ENCODE measurements at places on chromosomes 3 and 15.

- peaks cover 6% of the 10 kb centered on the region for H3K4me1 ChIP-seq
- no peak overlapping the region for H3K4me3 ChIP-seq
- H3K27ac ChIP-seq: peak overlapping the region; percentile 85
- DNase-seq: peak; percentile 69
Observed at GRCh38 chr3:101803173-101803782, 24.3 kb downstream of the NXPE3 start.

DNA sequence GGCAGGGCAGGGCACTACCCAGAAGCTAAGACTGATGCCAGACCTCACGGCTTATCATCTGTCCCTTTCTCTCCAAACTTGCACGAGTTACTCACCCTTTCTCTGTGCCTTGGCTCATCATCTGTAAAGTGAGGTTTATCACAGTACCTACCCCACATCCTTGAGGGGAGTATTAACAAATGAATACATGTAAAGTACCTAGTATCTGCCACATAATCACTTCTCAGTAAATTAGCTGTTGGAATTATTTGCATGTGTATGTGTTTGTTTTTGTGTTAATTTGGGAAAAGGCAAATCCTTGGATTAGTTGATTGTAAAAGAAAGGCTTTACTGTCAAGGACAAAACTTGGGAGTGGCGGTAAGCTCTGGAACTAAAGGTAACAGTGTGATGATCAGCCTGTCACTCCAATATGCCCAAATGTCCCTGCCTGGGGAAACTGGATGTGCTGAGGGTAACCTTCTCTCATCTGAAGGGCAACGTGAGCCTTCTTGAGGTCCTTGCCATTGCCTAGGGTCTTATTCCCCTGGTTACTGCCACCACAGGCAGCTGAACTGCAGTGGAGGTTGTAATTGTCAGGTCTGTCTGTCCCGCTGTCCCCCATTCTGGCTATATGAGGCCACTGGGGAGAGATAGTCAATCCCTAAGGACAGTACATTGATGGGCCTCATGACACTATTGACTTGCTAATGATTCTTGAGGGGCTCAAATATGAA, 269.4 kb downstream of the CLSTN2 start:
- DNase-seq: no peak
- H3K36me3 ChIP-seq: no peaks in the 10 kb centered on the region
- H3K4me1 ChIP-seq: no peaks in the 10 kb centered on the region
- H3K27me3 ChIP-seq: no peaks in the 10 kb centered on the region
- no peak overlapping the region for H3K4me3 ChIP-seq
- no peak overlapping the region for H3K27ac ChIP-seq

DNA sequence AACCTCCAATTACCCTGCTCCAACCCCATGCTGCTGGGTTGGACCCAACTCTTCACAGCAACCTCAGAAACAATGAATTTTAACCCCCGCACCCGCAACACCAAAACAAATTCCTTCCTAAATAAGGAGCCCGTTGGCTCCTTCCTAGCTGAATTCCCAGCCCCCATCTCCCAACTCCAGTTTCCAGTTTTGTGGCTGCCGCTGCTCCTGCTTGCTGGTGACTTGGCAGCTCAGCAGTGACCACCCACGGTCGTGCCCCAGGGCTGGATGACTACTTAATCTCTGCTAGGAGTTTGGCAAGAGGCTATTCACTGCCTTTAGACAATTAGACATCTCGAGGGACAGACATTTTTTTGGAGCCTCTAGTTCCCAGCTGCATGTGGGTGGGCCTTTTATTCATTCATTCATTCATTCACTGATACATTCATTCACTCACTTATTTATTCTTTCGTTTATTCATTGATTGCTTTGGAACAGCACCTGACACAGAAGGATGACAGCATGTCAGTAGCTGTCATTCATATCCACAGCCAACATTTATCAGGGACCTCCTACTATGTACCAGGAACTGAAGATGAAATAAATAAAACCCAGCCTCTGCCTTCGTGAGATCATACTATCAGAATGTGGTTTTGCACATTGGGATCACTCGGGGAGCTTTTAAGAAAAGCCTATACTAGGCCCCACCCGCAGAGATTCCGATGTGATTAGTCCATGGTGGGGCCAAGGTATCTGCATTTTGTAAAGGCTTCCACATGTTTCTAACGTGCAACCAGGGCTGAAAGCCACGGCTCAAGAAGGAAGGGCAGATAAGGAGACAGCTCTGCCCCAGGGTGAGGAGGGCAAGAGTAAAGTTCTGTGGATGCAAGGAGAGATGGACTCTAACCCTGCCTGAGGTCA, 256.5 kb downstream of the SHQ1 start:
- no peak overlapping the region for H3K27ac ChIP-seq
- H3K4me3 ChIP-seq: no peak overlapping the region
- H3K4me1 ChIP-seq: no peaks in the 10 kb centered on the region
- no peak for DNase-seq

DNA sequence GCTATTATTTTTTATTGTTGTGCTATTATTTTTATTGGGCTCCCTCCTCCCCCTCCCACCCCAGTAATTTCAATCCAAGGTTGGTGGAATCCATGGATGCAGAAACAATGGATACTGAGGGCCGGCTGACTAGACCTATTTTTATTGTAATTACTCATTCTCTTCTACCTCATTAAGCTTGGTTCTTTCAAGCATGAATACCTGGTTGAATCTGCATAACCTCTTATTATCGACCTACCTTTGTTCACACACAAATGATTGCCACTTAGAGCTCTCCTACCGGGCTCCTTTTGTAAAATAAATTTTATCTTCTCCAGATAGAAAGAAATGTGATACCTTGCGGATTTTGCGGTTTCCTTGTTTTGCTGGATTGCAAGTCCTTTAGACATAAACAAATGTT, 31.6 kb downstream of the BTD start:
- DNase-seq: no peak
- H3K27me3 ChIP-seq: no peaks in the 10 kb centered on the region
- peaks cover 51% of the 10 kb centered on the region for H3K4me1 ChIP-seq

DNA sequence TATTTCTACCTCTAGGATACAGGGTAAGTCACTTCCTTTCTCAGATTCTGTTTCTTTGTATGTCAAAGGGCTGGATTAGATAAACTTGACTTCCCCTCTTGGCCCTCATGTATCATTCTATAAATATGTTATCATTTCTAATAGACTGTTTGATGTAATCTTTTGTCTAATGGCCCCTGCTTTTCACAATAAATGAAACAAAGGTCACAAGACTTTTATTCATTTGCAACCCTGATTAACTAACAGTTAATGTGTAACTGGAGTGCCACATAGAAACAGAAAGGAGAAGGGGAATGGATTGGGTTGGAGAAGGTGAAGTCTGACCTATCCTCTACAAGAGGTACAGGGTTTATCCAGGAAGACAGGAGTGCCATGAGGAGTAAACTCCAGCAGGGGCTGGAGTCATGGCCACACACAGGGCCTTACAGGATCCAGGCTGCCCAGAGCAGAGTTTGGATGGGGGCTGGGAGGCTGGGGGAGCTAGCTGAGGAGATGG, 8.0 kb upstream of the B3GNT5 start:
- no peak overlapping the region for H3K27ac ChIP-seq
- H3K36me3 ChIP-seq: peaks cover 6% of the 10 kb centered on the region
- H3K4me1 ChIP-seq: no peaks in the 10 kb centered on the region
- no peak overlapping the region for H3K4me3 ChIP-seq

- H3K36me3 ChIP-seq: no peaks in the 10 kb centered on the region
- no peak overlapping the region for H3K4me3 ChIP-seq
- H3K27me3 ChIP-seq: peaks cover 24% of the 10 kb centered on the region
- H3K4me1 ChIP-seq: no peaks in the 10 kb centered on the region
- DNase-seq: no peak
Observed at GRCh38 chr15:68765602-68766368, 54.9 kb downstream of the ANP32A start.

DNA sequence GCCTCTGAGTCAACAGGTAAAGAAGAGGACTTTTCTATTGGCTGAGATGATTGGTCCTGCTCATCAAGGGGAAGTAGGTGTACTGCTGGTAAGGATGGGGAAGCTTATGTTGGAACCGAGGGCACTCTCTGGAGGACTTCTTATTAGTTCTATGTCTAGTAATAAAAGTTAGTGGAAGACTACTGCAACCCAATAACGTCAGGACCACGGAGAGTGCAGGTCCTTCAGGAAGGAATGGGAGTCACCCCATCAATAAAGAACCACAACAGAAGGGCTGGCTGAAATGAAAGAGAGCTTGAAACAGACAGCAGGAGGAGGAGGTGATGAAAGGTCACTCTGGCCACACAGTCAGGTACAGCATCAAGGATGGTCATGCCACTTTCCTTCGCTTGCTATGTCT, 68.8 kb upstream of the PRR23E start:
- no peaks in the 10 kb centered on the region for H3K36me3 ChIP-seq
- no peak overlapping the region for H3K4me3 ChIP-seq

- H3K36me3 ChIP-seq: no peaks in the 10 kb centered on the region
- no peak for DNase-seq
- no peaks in the 10 kb centered on the region for H3K4me1 ChIP-seq
- H3K27ac ChIP-seq: no peak overlapping the region
- no peak overlapping the region for H3K4me3 ChIP-seq
Observed at GRCh38 chr15:66833803-66834202, 131.8 kb downstream of the SMAD6 start.

DNA sequence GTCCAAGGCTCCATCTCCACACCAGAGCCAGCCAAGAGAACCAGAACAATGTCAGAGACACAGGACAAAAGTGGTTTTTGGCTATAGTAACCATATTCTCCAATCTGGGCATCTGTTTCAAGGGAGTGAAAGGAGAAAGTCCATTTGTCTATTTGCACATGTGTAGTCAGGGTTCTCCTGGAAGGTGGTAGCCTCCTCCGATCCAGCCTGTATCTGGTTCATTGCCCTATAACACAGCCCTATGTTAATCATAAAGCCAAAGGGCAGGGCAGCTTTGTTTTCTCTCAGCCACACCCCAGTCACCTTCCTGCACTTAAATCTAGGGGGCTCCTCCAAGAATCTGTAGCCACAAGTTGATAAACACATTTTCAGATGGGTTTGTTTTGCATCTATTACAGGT, 128.1 kb upstream of the ADPGK start:
- DNase-seq: no peak
- H3K27ac ChIP-seq: no peak overlapping the region
- peaks cover 3% of the 10 kb centered on the region for H3K27me3 ChIP-seq
- no peak overlapping the region for H3K4me3 ChIP-seq

Measured in immature natural killer cell (primary cell).